ENCODE measurements at places on chromosomes 1 and 21.

DNA sequence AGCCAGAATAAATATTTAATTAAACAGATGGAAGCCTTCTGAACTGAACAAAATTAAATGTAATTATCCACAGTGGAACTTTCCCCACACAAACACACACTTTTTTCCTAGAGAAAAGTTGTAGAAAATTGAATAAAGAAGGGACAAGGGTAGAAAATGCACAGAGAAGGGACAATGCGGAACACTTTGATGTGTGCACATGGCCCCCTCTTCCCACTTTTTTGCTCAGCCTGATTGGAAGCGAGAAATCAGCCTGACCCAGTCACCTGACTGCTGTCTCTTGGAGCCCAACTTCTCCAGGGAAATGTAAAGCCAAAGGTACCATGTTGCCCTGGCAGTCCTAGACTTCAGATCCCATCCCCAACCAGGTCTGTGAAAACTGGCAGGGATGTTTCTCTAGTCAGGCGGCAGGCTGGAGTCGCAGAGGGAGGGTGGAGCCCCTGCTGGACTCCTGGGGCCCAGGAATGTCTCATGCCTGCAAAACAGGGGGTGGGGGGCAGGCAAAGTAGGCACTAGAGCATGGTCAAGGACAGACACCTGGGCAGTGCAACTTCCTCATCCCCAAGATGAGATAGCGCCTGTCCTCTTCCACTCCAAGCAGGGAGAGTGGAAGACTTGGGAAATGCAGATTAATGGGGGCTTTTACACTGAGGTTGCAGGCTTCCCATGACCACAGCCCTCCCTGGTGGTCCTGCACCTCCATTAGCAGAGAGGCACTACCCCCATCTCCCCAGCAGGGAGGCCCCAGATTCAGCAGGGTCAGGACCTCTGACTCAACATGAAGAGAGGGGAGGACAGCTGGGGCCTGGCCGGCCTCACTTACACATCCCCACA lies 2.8 kb downstream of the CERS2 start:
- DNase-seq, result no peak

GRCh38 chr1:204975568-204976235 lies 67.3 kb upstream of the CNTN2 start:
- peak; percentile 23 for DNase-seq

GRCh38 chr1:60573726-60574409 lies 500.3 kb upstream of the C1orf87 start:
- no peak for DNase-seq

DNA sequence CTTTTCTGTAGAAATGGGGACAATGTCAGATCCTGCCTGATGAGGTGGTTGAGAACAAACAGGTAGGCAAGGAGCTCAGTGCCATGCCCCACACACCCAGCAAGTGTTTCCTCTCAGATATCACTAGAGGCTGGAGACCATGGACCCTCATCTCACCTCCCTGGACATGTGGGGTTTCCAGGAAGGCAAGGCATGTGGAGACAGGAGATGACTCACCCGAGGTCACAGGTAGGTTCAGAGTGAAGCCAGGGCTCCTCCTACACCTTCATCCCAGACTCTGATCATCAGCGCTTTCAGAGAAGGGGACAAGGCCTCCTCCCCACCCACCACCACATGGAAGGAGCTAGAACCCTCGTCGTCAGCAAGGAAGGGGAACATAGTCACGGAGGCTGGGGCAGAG lies 69.2 kb downstream of the MATN1 start:
- DNase-seq, result no peak

DNA sequence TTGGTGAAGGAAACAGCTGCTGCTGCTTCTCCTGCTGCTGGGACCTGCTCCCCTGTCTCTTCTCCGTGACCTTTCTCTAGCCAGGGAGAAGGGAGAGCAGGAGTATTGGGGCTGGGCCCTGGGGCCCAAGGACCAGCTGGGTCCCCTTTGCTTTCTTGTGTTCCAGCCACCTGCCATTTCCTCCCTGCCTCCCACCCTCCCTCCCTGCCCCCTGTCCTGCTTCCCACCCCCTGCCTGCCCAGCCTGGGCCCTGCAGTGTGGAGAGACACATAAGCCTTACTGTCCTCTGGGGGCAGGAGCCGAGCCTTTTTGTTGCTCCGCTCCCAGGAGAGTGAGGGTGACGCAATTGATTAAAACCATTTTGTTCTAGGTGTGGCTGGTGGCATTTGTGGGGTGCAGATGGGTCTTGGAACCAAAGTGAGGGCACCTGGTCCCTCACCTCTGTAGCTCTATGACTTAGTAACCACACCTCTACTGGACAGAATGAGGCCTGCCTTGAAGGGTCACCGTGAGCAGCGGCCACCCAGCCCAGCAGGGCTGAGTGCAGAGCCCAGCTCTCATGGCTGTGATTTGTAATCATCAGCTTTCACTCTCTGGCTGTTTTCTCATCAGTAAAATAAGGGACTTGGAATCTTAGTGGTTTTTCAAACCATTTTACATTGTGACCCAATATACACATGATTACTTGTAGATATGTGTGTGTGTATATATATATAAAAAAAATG lies 13.9 kb upstream of the TMEM222 start:
- peak; percentile 58 for DNase-seq

DNA sequence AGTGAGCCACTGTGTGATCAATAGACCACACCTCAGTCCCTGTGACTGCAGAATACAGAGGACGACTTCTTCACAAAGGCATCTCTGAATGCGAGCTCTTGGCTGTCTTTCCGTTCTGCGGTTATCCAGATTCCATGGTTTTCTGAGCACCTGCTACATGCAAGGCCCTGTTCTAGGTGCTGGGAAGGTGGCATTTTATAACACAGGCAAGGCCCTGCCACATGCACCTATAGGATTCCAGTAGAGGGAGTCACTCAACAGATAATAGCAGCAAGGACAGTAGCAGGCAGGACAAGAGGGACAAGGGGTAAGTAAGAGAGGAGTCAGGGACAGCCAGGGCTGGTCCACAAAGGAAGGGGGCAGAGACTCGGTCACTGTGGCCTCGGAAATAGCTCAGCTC lies 9.0 kb downstream of the URB1 start:
- DNase-seq, result no peak

GRCh38 chr1:185585770-185586169 lies 148.4 kb upstream of the HMCN1 start:
- no peak for DNase-seq

- DNase-seq, result no peak
Observed at GRCh38 chr1:77179632-77180031, 39.6 kb downstream of the PIGK start.

- no peak for DNase-seq
Observed at GRCh38 chr1:3028531-3029282, 7.4 kb downstream of the ACTRT2 start.

DNA sequence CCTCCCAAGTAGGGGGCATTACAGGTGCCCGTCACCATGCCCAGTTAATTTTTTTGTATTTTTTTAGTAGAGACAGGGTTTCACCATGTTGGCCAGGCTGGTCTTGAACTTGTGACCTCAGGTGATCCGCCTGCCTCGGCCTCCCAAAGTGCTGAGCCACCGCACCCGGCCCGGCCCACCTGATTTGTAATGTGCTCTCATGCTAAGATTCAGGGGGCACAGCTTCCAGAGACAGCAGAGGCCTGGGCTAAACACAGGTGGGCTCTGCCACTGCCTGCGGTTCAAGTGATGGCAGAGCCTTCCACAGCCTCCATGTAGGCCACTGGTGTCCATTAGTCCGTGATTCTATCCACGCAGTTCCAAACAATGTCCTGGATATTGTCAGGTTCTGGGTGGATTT lies 98.4 kb downstream of the PDE9A start:
- DNase-seq, result no peak

DNA sequence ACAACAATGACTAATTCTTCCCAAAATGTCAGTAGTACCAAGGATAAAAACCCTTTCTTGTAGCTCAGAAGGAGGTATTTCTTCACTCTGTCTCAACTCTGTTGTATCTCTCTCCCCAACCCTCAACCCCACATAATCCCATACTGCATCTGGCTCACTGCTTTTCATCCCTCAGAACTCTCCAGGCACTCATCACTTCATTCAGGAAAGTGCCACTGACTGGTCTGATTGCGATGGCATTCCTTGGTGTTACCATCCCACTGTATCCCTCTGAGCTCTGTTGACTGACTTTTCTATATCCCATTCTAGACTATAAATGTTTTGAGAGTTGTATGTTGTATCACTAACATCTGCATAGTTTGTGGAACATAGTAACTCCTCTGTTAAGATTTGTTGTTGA lies 483.5 kb upstream of the ADGRL2 start:
- DNase-seq, result no peak

- DNase-seq, result no peak
Observed at GRCh38 chr1:92708368-92708950, 76.4 kb downstream of the EVI5 start.

GRCh38 chr1:219177363-219177762 lies 3.7 kb downstream of the LYPLAL1 start:
- DNase-seq, result no peak

DNA sequence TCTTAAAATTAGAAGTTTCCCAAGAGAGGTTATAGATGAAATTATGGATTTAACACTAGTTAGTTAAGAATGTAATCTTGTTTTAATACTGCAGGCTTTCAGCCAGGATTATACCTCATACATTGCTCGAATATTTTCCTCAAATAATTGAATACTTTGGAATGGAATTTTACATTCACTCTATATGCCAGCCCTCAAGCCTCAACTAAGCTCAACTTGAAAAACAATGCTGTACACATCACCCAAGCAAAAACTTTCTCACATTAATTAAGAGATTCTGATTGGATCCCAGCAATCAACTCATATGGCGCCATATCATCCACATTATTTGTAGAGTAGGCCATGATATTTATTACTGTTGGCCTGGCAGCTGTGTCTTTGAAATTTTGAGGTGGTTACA lies 710.7 kb upstream of the ADAMTS5 start:
- no peak for DNase-seq

DNA sequence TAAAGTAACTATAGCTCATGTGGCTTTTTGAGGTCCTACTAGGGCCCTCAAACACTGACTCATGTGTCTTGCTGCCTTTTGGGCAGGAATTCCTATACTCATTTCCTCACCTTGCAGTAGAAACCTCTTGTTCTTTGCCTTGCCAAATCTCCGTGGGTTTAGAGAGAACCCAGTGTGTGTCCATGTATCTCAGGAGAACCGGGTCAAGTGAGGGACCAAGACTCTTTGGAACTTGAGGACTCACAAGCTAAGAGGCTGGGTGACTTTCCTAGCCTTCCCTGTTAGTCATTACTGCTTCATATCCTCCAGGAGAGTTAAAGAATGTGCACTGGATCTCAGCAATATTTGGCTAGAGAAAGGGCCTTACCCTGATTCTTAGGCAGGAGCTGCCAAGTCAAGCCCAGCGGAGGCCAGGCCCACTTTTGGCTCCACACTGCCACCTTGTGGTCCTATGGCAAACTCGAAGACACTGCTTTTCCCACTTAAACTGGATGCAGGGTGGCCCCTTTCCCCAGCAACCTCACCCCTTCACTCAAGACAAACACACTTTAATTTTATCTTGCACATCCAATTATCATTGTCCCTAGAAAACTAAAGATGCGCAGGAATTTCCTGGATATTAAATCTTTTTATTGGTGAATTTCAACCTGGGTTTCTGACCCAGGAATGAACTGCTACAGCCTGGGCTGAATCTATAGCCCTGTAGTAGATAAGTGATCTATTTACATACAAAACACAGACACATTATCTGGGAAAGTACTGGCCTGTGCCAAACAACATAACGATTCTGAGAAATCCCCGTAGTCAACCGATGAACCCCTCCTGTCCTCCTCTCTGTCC lies 10.6 kb downstream of the AVPR1B start:
- peak; percentile 56 for DNase-seq

- no peak for DNase-seq
Observed at GRCh38 chr1:12600335-12600734, 17.7 kb downstream of the DHRS3 start.
